Muscle of leg (tissue), 16 donors: ENCODE measurements at places on chromosomes 6 and 20. TPM values are rescaled to one million over a fixed set of nuclear protein-coding genes. Genes with fewer than 3 reads are reported as not detected.
A peak's percentile ranks its signal among the peaks of the same experiment; 100 is the strongest.

Gene RSPO3
- 26.2 TPM for polyA plus RNA-seq

Gene DEFB127
- polyA plus RNA-seq = not detected

Gene CAP2
- 139 TPM for polyA plus RNA-seq

- H3K27ac ChIP-seq = no peak within 1 kb of the TSS
- peaks cover 11% of the 10 kb centered on the region for H3K4me1 ChIP-seq
- no peaks in the 10 kb centered on the region for H3K36me3 ChIP-seq
- peaks cover 42% of the 10 kb centered on the region for H3K27me3 ChIP-seq
- peak; percentile 36 for DNase-seq
These were observed at the start of gene ARHGAP40 for GRCh38 chr20:38601216-38602184. Gene ARHGAP40 (plus strand): TSS chr20:38601809.

DNA sequence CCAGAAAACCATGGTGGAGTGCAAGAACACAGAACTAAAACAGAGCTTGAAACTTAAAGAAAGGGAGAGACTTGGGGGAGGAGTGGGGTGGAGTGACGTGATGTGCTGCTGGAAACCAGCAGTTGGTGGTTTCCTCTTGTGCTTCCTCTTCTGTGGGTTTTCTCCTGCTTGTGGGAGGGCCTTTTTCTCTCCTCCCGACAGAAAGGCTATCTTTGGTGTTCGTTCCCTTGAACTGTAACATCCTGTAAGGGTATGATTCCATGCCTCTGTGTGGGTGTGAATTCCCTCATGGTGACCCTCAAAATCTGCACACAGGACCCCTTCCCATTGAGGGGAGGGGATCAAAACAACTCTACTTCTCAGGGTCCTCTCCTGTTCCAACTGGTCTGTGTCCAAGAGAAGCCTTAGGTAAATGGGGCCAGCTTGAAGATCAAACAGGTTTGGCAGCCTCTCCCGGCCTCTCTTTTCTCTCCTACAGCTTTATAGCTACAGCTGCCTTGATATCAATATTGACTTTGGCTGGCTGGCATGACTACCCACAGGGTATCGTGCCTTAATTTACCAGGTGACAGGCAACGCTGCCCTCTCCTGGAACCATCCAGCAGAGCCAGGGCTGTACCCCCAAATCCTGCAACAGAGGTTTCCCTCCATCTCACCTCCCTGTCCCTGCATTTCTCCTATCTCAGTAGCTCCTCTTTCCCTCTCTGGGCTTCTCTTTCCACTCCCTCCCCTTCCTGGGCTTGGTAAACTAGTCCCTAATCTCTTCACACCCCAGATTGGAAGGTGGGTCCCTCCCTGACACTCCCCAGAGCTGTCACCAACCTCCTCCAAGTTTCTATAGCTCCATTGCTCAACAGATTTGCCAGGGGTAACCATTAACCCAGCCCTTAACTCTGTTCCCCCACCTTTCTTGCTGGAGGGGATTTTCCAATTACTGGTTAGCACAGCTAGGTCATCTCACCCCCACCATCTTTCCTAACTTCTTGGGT, 1.5 kb upstream of the MSH5 start:
- H3K27me3 ChIP-seq = no peaks in the 10 kb centered on the region
- peak overlapping the region; percentile 97 for H3K27ac ChIP-seq
- peak; percentile 90 for DNase-seq
- no peak overlapping the region for H3K4me3 ChIP-seq

DNA sequence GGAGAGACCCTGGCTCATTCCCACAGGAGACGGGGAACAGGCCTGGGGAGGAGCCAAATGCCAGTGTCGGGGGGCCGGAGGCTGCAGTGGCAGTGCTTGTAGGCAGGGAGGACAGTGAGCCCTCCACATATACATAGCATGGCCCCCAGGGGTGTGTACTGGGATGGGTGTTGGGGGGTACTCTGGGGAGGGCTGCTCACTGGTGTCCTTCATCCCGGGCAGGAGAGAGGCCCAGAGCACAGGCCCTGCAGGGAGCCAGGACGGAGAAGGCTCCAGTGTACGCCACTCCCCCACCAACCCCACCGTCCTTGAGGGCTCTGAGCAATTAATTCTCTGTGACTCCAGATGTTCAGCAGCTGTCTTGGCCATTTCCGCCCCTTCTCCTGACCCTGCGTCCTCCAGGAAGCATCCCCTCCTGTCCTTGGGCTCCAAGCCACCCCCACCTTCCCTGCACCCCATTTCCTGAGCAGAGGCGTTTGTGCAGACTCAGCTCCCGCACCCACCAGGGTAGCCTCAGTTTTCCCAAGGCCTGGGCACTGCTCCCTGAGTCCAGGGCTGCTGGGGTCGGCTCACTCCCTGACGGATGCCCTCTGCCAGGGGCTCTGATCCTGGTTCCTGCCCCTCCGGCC, 3.4 kb upstream of the ABHD16B start:
- H3K27ac ChIP-seq = peak overlapping the region; percentile 83
- no peaks in the 10 kb centered on the region for H3K27me3 ChIP-seq
- peaks cover 68% of the 10 kb centered on the region for H3K4me1 ChIP-seq

- no peaks in the 10 kb centered on the region for H3K27me3 ChIP-seq
- no peaks in the 10 kb centered on the region for H3K36me3 ChIP-seq
- no peak overlapping the region for H3K27ac ChIP-seq
- no peak overlapping the region for H3K4me3 ChIP-seq
These were observed 86.8 kb downstream of the KCNB1 start for GRCh38 chr20:49395659-49396058.

- H3K36me3 ChIP-seq = no peaks in the 10 kb centered on the region
- H3K4me3 ChIP-seq = no peak overlapping the region
- no peak overlapping the region for H3K27ac ChIP-seq
- no peak for DNase-seq
- peaks cover 3% of the 10 kb centered on the region for H3K27me3 ChIP-seq
These were observed 188.8 kb downstream of the DLL1 start for GRCh38 chr6:170102038-170102437.

GRCh38 chr6:3522561-3523260, 65.9 kb upstream of the SLC22A23 start:
- no peak for DNase-seq
- no peak overlapping the region for H3K27ac ChIP-seq
- H3K4me3 ChIP-seq = no peak overlapping the region

DNA sequence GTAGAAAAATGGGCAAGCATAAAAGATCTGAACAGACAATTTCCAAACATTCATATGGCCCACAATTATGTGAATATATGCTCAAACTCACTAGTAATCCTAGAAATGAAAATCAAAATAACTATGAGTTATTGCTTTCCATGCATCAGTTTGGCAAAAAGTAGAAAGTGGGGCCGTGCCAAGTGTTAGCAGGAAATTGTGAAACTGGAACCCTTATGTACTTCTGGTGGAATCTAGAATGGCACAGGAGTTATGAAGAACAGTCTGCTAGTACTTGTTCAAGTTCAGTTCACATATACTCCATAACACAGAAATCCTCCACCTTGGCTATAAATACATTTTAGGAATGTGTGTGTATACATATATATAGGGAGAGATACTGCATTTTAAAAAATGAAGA, 89.8 kb downstream of the EYA2 start:
- no peak overlapping the region for H3K4me3 ChIP-seq
- no peaks in the 10 kb centered on the region for H3K27me3 ChIP-seq
- no peaks in the 10 kb centered on the region for H3K36me3 ChIP-seq
- no peak overlapping the region for H3K27ac ChIP-seq
- DNase-seq = no peak

- H3K27me3 ChIP-seq = no peaks in the 10 kb centered on the region
- DNase-seq = no peak
- peak overlapping the region; percentile 0 for H3K27ac ChIP-seq
- H3K4me1 ChIP-seq = peaks cover 13% of the 10 kb centered on the region
- H3K4me3 ChIP-seq = no peak overlapping the region
- no peaks in the 10 kb centered on the region for H3K36me3 ChIP-seq
These were observed 181.0 kb downstream of the JARID2 start for GRCh38 chr6:15426901-15427300.
